ENCODE measurements at places on chromosomes 16 and 17.

DNA sequence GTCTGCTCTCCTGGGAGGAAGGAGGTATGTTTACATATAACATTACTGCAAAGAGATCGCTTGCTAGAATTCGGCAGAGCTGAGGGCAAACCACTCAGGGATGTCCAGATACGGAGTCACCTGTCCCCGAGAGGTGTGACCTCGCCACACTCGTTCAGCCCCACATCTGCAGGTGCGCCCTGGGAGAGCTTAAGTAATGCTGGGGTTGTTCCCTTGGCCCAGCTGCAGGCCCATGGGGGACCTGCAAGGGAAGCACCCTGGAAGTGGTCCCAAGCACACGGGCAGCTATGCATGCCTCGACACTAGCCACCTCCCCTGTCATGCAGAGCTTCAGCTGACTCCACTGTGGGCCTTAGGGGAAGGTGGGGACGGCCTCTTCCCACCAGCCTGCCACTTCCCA is 22.2 kb downstream of the USP22 start:
- DNase-seq, result no peak

DNA sequence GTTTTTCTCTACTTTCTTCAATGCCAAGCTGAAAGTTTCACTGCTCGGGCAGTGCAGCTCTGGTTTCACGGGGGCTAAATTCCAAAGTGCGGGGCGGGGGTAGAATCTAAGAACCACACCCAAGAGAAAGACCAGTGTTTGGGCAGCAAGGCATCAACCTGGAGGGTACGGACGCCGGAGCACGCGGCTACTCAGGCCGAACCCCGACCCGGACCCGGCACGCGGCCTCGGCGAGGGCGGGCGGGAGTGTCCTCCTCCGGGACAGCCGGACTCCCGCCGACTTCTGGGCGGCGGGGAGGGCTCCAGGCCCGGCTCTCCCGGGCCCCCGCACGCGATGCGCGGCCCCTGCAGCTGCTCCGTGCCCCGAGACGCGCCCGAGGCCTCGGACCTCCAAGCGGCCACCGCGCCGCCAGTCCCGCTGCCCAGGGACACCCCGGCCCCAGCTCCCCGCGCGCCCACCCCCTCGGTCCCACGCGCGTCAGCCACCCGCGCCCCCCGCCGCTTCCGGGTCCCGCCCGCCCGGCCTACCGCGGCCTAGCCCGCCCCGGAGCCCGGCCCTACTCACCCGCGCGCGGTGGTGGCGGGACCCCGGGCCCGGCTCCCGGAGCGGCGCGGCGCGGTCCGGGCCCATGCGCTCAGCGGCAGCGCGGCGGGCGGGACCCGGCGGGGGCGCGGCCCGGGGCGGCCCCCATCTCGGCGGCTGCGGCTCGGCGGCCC is 561 bp downstream of the AXIN1 start:
- DNase-seq, result no peak

DNA sequence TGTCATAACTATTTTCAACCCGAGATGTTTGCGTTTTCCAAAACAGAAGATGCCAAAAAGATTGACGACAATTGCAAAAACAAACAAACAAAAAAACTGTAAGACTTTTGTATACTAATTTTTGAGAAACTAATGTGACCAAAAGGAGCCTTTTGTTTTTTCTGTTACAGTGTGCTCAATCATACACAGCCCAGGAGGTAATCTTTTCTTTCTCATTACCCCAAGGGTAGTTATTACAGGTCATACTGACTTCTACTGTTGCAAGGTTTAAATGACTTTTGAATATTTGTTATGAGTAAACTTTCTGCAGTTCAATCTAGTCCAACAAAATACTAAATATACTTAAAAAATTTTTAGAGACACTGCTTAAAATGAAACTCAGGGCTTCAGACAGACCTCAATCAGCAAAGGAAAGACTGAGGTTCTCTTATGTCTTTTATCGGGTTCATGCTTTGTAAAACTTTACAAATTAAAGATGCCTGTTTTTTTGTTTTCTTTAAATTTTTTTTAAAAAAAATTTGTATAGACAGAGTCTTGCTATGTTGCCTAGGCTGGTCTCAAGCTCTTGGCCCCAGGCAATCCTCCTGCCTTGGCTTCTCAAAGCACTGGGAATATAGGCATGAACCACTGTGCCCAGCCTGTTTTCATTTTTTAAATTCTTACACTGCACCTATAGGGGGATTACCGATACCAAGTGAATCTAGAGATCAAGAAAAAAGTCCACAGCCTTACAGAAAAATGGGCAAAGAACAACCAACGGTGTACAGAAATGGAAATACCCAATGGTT is 47.6 kb downstream of the SPOP start:
- no peak for DNase-seq

GRCh38 chr17:29378500-29378899 is 11.7 kb upstream of the TAOK1 start:
- no peak for DNase-seq

DNA sequence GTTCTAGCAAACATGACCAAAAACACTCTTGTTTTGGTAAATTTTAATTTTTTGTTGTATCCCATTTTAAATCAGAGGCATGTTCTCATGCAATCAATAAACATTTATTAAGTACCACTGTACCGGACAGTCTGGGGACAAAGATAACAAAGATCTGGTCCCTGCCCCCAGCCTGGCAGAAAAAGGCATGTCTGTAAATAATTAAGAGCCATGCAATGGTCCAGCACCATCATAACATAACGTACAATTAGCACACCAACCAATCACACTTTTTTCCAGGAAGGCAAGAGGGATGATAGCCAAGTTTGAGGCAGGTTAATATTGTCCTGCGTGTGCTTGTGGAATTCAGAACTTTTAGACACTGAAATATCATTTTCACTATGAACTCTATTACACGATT is 3.5 kb downstream of the KCNJ16 start:
- DNase-seq, result no peak

GRCh38 chr16:87968541-87968940 is 17.3 kb downstream of the BANP start:
- DNase-seq, result no peak

DNA sequence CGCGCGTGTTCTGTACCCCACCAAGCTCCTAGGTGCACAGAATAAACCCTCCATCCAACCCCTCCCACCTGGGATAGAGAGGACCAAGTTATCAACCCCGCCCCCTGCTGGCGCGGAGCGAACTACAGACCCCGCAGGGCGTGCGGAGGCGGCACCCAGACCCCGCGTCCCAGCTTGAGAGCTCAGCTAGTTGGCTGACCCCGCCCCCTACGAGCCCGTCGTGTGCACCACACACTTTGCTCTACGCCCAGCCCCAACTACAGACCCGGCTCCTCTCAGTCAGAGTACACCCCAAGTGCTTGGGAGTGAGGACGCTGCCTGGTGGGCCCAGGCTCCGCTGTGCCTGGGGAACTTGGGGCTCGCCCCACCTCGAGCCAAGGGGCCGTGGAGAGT is 1.5 kb downstream of the GRIN2A start:
- DNase-seq, result no peak

DNA sequence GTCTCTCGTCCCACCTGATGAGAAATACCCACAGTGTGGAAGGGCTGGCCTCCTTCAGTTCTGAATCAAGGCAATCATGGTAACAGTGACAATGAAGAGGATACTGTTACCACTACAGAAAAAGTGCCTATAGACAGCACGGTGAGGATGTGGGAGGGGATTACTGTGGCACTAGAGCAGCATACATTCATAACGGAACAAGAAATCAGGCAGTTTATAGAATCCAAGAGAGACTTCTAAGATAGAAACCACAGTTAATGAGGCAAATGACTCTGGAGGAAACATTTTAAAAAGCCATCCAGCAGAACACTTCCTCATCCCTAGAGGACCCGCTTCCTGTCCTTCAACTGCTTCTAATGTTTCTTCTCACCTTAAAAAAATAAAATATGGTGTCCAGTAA is 2.7 kb downstream of the RUSF1 start:
- no peak for DNase-seq
